CD4-positive, alpha-beta T cell treated with Interleukin-2 at 100 ng/mL for 4 hours (primary cell): ENCODE measurements at places on chromosomes 13 and 19.

DNA sequence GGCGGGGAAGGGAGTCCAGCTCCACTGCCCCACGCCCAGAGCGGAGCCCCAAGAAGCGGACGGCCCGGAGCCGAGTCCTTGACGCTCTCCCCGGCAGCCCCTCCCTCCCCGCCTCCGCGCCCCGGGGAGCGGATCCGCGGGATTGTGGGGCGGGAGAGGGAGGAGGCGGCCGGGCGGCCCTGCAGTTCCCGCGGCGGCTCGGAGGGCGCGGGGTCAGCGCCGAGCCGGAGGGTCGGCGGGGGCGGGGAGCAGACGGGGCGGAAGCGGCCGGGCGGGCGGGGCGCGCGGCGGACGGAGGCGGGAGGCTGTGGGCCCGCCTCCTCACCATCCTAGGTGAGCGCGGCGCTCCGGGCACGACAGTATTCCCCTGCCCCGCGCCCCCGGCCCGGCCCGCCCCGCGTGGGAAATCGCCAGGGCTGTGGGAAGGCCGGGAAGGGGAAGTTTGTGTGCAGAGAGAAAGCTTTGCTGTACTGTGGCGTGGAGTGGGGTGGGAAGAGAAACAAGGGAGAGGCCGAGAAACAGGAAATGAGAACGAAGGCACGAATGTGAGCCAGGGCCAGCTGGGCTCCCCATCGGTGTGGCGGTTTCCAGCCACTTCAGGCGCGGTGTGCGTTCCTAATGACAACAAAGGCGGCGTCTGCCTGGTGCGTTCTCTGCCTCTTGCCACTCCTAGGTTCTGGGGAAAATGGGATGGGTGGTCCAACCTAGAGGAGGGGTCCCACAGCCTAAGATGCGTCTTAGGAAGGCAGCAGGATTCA lies 1.3 kb upstream of the KLF12 start:
- DNase-seq, result peak; percentile 39

GRCh38 chr13:85549819-85550218 lies 249.4 kb downstream of the SLITRK6 start:
- no peak for DNase-seq

GRCh38 chr19:15397782-15398181 lies 18.2 kb upstream of the AKAP8 start:
- no peak for DNase-seq

GRCh38 chr13:89951341-89951740 lies 1396.1 kb upstream of the MIR17HG start:
- no peak for DNase-seq

DNA sequence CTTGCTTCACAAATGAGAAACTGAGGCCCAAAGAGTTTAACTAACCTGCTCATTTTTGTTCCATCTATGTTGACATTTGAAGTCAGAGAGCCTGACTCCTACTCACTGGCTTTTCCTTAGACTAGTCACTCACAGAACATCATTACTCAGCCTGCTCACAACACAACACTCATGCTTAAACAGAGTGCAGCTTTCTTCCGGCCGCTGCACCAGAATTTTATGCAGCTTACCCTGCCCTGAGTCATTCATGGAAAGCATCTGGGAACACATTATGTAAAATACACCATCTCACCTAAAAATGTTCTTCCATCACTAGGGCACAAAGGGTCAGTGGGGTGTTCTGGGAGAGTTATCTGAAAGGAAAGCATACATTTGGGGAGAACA lies 303.4 kb downstream of the SPRY2 start:
- no peak for DNase-seq

- no peak for DNase-seq
Observed at GRCh38 chr19:7921967-7922835, 2.1 kb downstream of the SNAPC2 start.

DNA sequence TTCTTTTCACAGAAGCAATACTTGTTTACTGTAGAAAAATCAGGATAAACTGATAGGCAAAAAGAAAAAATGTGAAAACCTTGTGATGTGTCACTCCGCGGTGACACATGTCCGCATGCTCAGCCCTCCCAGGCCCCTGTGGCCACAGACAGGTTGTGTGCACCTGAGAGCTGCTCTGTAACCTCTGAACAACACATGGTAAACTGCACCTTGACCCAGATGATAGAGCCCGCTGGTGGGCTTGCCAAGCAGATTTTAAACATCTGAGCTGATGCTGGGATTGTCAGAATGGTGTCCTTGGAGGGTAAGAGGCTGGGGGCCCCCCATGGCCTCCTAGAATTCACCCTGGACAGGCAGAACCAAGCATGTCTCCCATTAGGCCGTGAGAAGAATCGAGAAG lies 33.8 kb downstream of the DHRS12 start:
- no peak for DNase-seq

DNA sequence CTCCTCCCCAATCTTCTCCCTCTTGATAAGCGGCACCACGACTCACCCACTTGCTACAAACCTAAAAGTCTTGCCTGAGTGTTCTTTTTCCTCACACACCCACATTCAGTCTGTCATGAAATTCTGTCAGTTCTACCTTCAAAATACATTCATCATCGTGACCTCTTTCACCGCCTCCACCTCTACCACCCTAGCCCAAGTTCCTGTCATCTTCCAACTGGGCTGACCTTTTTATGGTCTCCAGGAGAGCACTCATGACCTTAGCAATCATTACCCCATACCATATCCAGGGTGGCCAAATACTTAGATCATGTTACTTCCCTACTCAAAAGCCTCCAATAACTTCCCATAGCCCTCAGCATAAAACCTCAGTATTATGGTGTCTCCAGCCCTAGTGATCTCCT lies 110.4 kb upstream of the TSC22D1 start:
- DNase-seq, result no peak

DNA sequence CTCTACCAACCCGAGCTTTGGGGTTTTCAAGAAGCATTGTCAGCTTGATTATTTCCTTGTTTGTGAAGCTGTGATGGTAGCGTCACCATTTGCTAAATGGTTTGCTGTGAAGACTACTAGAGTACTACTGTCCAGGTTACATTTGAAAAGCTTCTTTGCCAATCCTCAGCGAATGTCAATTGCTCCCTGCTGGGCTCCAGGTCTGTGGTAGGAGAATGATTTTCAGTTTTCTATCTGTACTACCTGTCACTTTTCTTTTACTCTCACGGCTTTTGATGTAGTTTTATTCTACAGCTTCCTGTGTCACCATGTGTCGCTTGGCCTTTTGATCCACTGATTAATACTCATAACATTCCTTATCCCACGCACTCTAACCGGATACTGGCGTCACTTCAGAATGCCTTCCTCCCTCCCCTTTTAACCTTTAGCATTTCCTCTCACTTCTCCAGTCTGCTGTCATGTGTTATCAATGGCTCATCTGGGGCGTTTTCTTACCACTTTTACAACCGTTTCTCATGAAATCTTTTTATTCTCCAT lies 7.5 kb upstream of the GPR183 start:
- peak; percentile 79 for DNase-seq
